ENCODE measurements at places on chromosomes 12 and 14.

GRCh38 chr14:89626233-89626806, 209.3 kb upstream of the FOXN3 start:
- DNase-seq: no peak

DNA sequence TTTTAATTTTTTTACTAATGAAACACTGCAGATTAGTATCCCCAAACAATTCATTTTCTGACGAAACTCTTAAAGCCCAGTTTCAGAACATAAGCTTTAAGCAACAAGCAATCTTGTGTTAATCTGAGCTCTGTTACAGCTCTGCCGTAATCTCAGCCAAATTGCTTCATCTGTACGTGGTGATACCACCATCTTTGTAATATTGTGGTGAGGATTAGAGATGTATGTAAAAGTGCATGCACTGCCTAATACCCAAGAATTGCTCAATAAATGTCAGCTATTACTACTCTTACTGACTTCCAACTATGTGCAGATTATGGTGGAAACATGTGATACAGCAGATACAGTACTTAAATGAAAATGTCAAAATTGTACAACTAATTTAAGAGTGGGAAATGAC, 1.8 kb downstream of the AKAP5 start:
- no peak for DNase-seq

DNA sequence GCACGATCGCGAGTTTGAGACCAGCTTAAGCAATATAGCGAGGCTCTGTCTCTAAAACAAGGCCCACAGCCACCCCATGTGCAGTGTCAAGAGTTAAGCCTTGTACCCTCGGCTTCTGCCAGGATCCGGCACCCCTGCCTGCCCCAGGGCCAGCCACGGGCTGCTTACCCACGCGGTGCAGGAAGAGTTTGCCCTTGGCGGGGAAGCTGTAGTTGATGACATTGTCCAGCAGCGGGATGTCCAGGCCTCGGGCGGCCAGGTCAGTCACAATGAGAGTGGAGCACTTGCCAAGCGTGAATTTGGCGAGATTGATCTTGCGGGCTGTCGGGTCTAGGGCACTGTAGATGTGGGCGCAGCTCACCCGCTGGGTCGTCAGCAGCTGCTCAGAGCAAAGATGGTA, 13.1 kb downstream of the DDX54 start:
- DNase-seq: no peak

DNA sequence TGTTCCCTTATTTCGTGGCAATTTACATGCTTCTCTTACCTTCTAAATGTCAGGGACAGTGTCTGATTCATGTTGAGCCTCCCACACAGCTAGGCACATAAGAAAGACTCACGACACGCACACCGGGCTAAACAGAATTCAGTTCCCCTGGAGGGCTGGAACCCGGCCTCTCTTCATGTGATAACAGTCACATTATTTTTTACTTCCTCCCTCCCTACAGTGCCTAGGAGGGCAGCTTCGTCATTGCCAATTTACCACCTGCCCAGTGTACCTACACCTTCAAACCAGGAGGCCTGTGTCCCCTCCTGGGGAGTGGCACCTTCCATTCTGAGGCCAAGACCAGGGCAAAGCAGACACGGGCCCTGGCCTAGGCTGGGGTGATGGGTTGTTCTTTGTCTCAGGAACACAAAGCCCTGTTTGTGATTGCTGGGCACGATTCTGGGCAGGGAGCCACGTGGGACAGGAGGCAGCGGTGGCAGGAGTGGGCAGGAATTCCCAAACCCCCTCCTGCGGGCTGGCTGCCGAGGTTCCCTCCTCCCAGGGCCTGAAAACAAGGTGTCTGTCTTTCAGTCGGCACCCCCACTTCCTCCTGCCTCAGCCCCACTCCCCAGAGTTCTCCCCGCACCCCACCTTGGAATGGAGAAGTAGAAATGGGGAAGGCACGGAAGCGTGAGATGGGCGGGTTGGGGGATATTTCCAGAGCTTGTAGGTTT, 6.8 kb upstream of the RASAL1 start:
- peak; percentile 85 for DNase-seq

GRCh38 chr14:45902241-45902640, 649.2 kb upstream of the MIS18BP1 start:
- no peak for DNase-seq

DNA sequence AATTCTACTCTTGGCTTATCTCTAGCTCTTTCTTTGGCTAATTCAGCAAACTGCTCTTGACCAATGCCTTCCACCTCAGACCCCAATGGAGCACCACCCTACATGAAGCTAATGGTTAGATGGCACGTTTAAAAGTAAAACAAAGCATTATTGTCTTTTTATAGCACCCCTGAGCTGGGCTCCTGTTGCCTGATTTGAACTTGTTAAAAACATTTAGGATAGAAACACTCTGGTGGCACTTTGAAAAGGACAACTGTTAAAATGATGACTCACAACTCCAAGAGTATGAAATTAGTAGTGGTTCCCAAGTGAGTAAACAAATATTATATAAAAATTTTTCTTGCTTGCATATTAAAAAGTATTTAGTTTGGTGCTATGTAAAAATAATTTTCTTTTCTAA, 299.6 kb upstream of the DCN start:
- no peak for DNase-seq

GRCh38 chr12:104689635-104690034, 232.9 kb downstream of the CHST11 start:
- no peak for DNase-seq

GRCh38 chr14:69260861-69261564, 1.1 kb downstream of the GALNT16 start:
- peak; percentile 9 for DNase-seq

DNA sequence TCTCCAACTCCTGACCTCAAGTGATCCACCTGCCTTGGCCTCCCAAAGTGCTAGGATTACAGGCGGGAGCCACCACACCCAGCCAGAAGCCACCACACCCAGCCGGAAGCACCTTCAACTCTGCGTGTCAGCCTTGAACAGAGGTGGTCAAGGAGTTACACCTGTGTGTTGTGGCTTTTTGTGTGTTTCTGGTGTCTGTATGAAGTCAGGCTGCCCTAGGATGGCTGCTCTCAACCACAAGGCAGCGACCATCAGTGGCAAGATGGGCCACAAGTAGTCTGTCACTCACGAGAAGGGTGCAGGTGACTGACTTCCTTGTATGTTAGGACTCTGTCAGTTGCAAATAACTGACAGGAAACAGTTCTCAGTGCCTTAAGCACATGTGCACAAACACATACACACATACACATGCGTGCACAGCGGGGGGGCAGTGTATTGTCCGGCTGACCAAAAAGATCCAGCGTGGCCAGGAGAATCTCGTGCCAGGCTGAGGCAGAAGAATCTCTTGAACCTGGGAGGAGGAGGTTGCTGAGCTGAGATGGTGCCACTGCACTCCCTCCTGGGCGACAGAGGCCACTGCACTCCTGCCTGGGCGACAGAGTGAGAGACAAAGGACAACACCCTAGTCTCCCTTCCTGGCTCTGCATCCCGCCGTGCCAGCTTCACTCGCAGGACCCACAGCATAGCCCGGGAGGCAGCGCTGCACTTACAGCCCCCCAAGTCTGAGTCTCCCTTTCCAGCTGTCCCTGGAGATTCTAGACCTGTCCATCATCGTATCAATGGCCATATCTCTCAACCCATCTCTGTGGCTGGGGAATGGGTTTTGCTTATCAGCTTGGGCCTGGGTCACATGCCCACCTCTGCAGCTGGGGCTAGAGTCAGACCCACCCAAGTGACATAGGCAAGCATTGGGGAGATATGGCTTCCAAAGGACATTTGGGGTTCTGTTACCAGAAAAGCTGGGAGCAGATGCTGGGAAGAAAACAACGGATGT, 13.7 kb downstream of the P2RX4 start:
- DNase-seq: no peak

GRCh38 chr14:92659765-92660561, 88.5 kb downstream of the LGMN start:
- DNase-seq: no peak

DNA sequence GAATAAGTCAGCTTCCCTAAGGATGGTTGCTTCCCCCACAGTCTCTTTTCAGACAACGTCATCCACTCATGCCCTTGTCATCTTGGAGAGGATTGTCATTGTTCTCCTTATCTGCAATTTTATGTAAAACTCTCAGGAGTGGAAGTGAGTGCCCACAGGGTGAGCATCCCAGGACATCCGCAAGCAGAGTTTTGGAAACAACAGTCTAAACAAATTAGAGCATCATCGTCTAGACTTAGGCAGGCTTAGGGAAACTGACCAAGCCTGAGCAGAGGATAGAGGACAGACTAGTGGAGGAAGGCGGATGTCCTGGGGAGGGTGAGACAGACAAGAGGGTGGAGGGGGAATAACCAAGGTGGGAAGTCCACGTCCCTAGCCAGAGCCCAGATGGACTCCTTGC, 63.7 kb upstream of the BDKRB2 start:
- no peak for DNase-seq

DNA sequence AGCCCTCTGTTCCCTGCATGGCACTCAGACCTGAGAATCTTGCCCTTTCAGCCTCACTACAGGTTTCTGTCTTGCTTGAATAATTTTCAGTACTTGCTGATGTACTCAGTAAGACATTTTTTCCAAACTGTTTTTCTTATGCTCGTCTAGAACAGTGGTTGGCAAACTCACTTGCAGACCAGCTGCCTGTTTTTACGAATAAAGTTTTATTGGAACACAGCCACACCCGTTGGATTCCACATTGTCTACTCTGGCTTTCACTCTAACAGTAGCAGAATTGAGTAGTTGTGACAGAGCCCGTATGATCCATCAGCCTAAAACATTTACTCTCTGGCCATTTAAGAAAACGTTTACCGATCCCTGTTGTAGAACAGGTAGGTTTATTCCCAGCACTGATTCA, 72.8 kb downstream of the FOXN4 start:
- DNase-seq: no peak

DNA sequence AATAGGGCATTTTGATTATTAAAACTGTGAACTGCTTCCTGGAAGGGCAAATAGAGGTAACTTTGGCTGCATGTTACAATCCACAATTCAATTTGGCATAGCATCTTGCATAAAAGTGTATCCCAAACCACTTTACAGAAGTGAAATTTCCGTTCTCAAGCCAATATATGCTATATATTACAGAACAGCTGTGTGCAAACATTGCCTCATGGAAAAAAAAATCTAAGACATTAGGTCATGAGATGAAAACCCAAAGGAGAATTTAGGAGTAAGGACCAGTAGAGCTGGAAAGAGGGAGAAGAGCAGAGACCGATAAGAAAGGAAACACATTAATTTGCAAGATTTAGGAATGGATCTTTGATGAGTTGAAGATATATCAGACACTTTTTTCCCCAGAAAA, 239.2 kb downstream of the PAX9 start:
- DNase-seq: no peak

DNA sequence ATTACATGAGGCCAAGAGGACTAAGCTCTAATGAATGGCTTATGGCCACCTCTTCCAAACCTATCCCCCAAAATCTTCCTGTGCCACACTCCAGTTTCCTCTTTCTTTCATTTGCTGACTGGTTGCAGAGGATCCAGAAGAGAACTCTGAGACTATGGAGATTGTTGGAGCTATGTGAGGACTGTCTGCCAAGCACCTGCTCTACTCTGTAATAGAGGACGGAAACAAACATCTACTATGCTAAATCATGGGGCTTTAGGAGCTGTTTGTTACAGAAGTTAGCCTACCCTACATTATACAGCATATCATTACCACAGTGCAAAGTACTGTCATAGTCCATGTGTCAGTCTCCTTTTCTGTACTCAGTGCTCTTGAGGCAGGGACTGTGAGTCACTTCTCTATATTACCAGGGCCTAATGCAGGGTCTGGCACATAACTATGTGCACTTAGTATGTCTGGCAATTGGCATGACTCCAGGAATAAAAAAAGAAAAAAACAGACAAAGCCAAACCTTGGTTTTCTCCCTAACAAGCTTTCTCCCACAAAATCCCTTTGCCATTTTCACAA, 95.1 kb downstream of the RPAP3 start:
- no peak for DNase-seq

DNA sequence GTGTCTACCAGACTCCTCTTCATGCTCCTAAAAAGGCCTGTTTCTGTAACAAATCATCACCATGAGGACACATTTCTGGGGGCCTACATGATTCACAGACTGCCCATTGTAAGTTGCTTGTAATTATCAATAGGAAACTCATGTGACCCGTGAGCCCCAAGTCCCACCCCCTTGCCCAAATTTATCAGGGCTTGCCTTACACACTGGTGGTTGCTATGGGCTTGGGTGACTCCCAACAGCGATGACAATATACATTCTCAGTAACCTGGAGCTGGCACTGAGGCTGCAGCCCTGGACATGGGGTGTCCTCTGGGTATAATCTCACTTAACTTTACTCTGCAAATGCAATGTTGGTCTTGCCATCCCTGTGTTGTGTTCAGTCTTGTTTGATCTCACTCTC, 149.2 kb downstream of the NRXN3 start:
- DNase-seq: no peak

GRCh38 chr12:131197490-131197889, 243.8 kb downstream of the ADGRD1 start:
- DNase-seq: no peak

DNA sequence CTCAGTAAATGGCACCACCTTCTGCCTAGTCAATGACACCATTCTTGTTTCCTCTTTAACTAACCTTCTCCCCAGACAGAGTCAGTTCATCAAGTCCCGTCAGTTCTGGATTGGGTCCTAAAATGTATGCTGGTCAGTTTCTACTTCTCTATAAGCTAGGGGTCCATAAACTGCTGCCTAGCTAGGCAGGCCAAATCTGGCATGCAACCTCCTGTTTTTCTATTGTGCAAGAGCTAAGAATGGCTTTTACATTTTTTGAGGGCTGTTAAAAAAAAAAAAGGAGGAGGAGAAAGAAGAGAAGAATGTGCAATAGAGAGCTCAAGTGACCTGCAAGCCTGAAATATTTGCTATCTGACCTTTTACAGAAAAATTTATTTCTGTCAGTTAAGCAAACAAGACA, 6.4 kb upstream of the TMED10 start:
- no peak for DNase-seq

GRCh38 chr14:77026166-77026929, 2.2 kb downstream of the IRF2BPL start:
- peak; percentile 26 for DNase-seq

DNA sequence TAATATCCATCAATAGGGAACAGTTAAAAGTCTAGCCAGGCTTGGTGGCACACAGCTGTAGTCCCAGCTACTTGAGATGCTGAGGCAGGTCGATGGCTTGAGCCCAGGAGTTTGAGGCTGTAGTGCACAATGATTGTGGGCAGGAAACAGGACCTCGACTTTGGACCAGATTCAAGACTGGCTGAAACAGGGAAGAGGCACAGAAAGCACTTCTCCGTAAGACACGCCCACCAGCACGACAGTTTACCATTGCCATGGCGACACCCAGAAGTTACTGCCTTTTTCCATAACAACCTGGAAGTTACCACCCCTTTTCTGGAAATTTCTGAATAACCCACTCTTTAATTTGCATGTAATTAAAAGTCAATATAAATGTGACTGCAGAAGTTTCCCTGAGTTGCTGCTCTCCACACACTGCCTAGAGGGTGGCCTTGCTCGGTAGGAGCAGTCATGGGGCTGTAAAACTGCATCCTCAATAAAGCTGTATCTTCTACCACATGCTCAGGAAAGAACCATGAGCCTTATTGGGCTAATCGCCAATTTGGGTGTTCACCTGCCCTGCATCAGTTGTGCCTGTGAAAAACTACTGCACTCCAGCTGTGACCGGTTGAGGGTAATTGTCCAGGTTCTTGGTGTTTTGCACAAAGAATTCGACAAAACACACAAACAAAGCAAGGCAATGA, 4.6 kb upstream of the LRRC23 start:
- DNase-seq: peak; percentile 10

GRCh38 chr12:9867531-9867930, 1.6 kb downstream of the CLEC2B start:
- no peak for DNase-seq

All from anterior cingulate cortex (tissue), 58 donors.